ENCODE measurements at places on chromosomes 13 and 19.
A peak's percentile ranks its signal among the peaks of the same experiment; 100 is the strongest.

DNA sequence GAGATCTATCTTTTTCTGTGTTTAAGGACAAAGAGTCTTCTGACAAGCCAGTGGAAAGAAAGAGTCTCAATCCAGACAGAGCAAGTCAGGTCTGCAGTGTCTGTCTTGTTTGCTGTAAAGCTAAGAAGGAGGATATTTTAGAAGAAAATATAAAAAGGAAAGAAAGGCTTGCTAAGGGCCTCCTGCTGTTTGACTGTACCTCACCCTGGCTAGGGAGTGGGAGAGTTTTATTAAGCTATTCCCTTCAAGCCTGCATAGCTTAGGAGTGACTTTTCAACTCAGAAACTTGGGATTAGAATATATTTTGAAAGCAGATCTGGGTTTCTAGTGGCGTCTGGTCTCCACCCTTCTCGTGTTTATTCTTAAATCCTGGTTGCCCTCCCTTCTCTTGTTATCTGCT lies 460.0 kb downstream of the COG6 start:
- DNase-seq: no peak

DNA sequence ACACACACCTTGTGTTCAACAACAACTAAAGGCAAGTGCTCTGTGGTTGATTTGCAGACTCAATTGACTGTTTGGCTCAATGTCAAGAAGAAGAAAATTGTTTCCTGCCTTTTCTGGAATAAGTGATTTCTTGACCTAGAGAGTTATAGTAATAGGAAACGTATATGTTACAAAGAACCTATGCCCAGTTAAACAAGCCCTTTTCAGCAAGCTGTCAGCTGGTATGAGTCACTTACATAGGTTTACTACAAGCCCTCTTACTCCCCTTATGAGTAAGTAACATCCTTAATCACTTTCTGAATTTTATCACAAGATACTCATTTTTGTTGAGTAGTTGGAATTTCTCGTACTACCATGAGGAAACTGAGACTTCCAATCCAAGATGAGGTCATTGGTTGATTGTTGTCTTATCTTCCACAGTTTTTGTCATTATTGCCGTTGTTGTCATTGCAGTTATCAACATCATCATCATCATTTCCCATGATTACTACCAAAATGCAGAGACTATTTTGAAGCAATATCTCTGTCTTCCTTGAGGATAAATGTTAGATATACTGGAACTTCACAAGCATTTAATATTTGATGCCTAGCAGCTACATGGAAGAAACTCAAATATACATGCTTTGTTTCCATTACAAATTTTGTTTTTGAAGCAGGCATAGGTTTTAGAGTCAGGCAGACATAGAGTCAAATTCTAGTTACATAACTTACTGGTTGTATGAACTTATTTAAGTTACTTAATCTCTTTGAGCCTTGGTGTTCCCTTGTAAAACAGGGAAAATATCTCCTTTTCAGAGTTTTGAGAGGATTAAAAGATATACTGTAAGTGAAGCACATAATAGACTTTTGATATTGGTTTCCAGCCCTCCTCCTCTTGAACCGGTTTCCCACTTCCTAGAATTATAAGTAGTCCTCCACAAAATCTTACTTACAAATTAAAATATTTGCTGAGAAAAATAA lies 106.0 kb downstream of the RAP2A start:
- DNase-seq: no peak

- DNase-seq: no peak
These were observed 506 bp upstream of the AP1M1 start for GRCh38 chr19:16197188-16197621.

GRCh38 chr19:37931881-37932655 lies 25.1 kb downstream of the SIPA1L3 start:
- DNase-seq: no peak

DNA sequence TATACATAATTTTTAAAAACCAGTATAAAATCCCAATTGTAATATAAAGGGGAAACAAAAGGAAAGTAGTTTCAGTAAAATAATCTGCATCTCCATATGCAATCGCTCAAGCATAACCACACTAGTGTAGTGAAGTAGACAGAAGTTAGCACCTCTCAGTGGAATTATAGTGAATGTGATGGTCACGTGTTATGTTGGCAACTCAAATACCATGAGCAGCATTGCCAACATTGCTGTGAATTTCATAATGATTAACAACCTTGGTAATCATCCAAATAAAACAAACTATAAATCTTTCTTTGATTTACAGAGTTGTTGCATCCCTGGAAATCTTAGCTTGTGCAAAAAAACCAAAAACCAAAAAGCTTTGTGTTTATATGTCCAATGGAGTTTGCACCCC lies 77.3 kb upstream of the SIAH3 start:
- DNase-seq: no peak

- no peak for DNase-seq
These were observed 16.9 kb downstream of the ERICH6B start for GRCh38 chr13:45598597-45598996.

DNA sequence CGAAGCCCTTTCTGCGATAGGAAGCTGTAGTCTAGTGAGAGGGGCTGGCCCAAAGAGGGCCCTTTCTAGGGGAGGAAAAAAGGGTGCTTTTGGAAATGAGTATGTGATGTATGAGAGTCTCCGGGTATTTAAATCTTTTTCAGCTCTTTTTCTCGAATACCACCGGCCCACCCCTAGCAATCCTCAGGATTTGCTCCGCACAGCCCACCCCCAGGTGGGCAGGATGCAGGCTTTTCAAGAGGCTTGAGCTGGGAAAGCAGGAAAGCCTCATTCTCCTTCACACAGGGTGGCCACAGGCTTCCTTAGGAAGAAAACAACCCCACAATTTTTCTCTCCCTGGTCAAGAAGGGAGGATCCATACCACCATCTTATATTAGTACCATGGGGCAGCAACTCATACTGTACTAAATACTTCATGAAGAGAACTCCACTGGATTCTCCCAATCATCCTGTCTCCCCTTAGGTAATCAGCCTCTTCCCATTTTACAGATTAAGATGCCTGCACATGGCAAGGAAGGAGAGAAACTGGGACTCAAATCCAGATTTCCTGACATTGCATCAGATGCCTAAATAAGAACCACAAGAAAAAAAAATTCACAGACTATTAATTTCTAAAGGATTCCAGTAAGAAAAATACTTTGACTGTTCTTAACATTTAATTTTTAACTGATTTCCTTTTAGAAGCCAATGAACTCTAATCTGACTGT lies 84.4 kb downstream of the STK24 start:
- no peak for DNase-seq

- no peak for DNase-seq
These were observed 214.2 kb downstream of the LACC1 start for GRCh38 chr13:44093607-44094564.

- no peak for DNase-seq
These were observed 1.1 kb downstream of the NLRP13 start for GRCh38 chr19:55930996-55931515.

- DNase-seq: no peak
These were observed 10.2 kb upstream of the ANKRD10 start for GRCh38 chr13:110925023-110925612.

DNA sequence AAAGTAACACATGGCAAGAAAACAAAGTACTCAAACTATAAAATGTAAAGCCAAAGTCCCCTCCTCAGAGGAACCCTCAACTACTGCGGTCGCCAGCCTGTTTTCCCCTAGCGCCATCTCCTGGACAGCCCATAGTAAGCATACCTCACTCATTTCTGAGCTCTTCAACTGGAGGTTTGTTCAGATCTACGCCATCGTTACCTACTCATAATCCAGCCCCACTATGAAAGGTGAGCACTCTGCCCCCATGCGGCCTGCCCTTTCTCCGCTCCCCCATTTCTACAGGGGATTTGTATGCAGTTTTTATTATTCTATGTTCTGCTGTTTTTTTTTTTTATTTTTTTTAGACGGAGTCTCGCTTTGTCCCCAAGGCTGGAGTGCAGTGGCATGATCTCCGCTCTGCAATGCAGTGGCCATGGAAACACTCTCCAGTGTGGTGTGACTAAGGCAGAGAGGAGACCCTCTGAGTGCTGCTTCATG lies 26.2 kb downstream of the OPA3 start:
- DNase-seq: peak; percentile 74

DNA sequence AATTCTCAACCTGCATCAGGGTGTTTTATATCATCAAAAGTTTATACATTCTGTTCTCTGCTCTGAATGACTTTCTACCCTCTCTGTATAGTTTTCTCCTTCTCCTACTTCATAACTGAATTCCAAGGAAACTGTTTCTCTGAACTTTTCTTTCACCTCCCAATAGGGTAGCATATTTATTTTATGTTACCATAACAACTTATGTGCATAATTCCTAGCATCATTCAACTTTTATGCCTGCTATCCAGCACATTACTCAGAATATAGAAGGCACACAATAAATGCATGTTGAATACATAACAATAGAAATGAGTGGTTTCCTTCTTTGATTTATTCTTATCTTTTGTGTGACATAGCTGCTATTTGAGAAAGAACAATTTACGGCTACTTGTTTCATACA lies 2385.0 kb downstream of the PCDH9 start:
- no peak for DNase-seq

GRCh38 chr13:59623206-59623915 lies 540.4 kb downstream of the DIAPH3 start:
- no peak for DNase-seq

DNA sequence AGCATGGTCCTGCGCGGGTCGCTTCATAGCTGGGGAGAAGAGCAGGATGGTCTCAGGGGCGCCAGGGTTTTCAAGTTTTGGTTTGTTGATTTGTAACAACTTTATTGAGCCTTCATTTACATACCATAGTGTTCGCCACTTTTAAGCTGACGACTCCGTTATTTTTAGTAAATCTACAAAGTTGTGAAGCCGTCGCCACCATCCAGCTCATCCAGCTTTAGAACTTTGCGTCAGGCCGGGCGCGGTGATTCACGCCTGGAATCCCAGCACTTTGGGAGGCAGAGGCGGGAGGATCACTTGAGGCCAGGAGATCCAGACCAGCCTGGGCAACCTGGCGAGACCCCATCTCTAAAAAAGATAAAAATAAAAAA lies 404 bp downstream of the C19orf44 start:
- DNase-seq: no peak

- DNase-seq: no peak
These were observed 4.6 kb upstream of the EPS15L1 start for GRCh38 chr19:16476401-16476800.

DNA sequence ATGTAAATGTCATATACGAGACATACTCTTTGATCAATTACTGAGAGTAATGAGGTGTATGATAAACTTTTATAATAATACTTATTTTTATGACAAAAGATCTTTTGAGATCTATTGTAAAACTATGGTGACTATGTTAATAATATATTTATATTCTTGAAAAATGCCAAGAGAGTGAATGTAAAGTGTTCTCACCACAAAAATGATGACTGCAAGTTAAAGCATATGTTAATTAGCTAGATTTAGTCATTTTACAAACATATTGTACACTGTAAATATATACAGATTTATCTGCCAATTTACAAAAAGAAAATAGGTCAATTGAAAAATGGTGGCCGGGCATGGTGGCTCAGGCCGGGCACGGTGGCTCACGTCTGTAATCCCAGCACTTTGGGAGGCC lies 81.0 kb downstream of the GPC6 start:
- no peak for DNase-seq

DNA sequence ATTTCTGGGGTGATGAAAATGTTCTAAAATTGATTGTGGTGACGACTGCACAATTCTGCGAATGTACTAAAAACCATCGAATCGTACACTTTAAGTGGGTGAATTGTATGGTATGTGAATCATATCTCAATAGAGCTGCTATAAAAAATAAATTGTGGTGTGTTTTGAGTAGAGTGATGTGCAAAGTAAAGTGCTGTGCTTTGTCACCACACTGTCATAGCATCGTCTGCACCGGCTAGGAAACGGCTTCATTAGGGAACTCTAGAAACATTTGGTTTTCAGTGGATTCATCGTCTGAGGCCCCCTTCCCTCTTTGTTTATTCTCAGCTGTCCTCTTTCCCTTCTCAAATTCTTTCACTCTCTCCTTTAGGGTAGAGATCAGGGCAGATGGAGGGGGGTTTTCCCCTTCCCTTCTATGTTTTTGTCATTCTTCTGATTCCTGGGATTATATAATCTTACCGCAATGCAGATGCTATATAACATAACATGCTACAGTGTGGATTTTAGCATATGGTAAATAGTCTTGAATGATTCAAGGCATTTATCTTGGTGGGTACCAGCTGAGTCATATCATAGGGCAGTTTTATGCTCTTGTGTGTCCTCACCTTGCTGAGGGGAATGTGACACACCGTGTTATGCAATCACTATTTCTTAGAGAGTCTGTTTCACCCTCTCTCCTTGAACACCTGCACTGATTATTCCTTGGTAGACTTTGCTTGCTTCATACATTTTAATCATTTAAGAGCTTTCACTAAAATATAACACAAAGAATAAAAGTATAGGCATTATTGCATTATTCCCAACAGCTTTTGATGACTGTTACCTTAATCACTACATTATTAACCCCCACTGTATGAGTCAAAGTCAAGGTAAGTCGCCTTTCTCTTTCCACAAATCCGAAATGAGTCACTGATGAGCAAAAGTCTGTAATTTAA lies 239.4 kb downstream of the DCLK1 start:
- no peak for DNase-seq

DNA sequence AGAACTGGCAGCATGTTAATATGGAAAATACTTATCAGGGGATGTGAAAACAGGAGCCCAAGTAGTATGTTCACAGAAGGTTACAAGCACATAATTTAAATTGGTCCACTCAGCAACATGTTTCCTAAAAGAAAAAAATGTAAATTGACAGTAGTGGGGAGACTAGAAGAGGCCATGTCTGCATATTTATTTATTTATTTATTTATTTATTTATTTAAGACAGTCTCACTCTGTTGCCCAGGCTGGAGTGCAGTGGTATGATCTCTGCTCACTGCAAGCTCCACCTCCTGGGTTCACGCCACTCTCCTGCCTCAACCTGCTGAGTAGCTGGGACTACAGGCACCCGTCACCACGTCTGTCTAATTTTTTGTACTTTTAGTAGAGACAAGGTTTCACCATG lies 13.7 kb upstream of the ZNF8 start:
- DNase-seq: no peak

DNA sequence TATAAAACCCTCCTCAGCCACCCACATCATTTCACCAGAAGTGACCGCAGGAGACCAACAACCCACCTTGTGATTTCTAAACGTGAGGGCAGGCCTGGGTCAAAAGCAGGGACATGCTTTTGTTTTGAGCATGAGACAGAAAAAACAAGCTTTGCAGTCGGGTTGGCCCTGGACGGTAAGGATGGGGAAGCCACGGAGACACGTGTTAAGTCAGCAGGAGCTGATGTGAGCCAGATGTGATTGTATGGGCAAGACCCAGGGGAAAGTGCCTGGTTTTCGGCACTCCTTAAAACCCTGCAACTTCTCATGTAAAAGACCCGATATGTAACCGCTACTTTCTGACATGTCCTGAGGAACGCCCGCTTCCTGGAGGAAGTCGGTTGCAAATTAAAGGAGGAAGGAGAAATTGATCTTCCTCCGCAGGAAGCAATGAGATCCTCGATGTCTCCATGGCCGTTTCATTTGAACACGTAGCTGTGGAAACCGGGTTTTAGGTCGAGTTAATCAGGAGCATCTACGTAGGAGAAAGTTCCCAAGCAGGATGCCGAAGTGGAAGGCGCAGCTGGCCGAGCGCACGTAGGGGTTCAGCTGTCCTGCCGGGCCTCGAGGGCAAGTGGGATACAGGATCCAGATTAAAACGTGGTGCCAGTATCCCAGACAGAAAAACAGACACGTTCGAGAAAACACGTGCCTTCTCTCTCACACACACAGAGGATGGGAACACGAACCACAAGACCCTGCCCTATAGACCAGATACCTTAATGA lies 40.5 kb upstream of the POMP start:
- no peak for DNase-seq

- DNase-seq: no peak
These were observed 21.2 kb downstream of the SIGLEC7 start for GRCh38 chr19:51163257-51163656.

- no peak for DNase-seq
These were observed 123.0 kb downstream of the KDM4B start for GRCh38 chr19:5091684-5092480.
